ENCODE measurements at places on chromosomes 13 and 19. TPM values are rescaled to one million over a fixed set of nuclear protein-coding genes. Genes with fewer than 3 reads are reported as not detected.

GRCh38 chr13:34720618-34721017 lies 221.5 kb upstream of the NBEA start:
- no peak for DNase-seq

GRCh38 chr19:12921047-12921446 lies 2.0 kb upstream of the SYCE2 start:
- no peak for DNase-seq

- no peak for DNase-seq
Observed at GRCh38 chr13:93180356-93180969, 46.1 kb upstream of the GPC6 start.

DNA sequence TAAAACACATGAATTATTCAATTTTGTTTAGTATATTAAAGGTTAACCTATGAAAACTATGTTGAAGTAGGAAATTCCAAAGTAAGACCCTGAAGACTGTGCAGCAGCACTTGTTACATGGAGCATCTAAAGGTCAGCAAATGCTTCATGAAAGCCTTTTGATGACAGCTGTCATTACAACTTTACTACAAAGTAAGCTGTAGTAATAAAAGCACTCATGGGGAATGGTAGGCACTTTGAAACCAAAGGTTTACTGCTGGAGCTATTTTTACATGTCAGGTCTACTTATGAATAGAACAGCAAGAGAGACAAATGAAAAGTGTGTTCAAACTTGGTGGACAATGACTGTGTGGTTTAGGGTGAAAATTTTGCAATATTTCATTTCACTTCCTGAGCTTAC lies 672.5 kb upstream of the PCDH20 start:
- no peak for DNase-seq

DNA sequence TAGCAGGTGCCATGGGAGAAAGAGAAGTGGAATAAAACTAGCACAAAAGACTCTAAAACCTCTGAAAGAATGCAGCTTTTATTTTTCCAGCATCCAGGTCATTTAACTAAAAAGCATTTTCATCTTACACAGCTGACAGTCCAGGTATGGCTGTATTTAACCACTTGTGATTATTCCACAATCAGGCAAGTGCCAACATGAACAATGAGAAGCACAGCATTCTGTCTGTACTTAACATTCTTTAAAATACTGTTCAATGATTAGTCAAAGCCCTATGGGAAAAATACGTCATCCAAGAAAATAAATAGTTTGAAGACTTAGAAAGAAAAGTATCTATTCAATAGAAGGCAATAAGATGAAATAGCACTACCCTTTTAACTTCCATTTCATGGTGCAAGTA lies 246.9 kb downstream of the LIG4 start:
- DNase-seq: no peak

The ZNF558 gene
- 12.8 TPM for total RNA-seq

The TSHZ3 gene
- 0.88 TPM for total RNA-seq

The LPAR6 gene
- 1.9 TPM for total RNA-seq

The BCL2L12 gene
- 9.5 TPM for total RNA-seq

The DMKN gene
- 60.2 TPM for total RNA-seq
